ENCODE measurements at places on chromosomes 2 and 18.
A peak's percentile ranks its signal among the peaks of the same experiment; 100 is the strongest.

DNA sequence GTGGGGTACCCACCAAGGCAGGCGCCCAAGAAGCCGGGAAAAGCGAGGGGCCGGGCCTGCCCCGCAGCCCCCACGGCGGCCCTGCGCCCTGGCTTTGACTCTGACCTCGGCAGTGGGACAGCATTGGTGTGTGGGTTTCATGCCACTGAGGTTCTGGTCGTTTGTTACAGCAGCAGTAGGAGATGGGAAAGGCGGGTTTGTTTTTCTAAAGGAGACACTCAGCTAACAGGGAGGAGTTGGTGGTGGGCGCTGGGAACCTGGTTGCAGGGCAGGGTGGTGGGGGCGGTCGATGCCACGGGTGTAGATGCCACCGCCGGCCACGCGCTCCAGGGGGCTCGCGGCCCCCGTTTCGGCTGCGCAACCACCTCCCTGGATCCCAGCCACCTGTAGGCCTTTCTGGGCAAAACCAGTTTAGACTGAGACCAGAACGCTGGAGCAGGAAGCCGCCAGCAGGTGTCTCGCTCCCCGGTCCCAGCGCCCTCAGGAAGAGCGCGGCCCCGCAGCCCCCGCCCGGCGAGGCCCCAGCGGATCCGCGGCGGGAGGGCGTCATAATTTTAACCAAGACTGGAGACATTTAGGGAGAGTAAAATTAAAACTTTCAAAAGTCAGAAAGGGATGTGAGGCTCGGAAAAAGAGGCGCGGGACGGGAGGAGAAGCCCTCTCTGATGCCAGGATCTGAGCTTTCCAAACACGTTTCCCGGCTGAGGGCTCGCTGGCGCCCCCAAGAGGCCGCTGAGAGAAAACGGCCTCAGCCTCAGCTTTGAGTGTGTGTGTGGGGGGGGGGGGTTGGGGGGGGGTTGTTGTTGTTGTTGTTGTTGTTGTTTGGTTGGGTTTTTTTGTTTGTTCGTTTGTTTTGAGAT is 17.4 kb downstream of the CIDEA start:
- peak; percentile 76 for DNase-seq

- DNase-seq: no peak
Observed at GRCh38 chr2:219041252-219041651, at the start of gene CFAP65. CFAP65 (minus strand) TSS chr2:219041516; CDS start chr2:219039048, 2,468 bp downstream.

DNA sequence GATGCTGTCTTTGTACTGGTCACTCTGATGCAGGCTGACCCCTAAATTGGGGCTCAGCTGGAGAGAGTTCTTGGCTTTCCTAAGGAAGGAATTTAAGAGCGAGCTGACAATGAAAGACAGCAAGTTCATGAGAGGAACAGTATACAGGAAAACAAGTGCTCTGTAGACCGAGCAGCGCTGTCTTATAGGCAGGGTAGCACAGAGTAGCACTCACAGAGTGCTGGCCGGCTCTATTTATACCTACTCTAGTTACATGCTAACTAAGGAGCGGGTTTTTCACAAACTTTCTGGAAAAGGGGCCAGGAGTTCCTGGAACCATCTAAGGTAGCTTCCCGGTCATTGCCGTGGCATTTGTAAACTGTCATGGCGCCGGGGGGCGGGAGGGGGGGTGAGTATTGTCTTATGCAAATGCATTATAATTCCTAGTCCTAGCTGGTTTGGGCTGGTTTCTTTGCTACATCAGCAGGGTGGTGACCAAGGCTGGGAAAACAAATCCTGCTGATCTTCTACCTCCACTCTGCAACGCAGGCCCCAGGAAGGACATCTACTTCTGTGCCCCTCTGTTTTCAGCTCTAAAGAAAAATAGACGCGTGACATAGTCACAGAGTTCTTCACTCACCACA is 31.6 kb upstream of the MAP3K20 start:
- DNase-seq: no peak

- no peak for DNase-seq
Observed at GRCh38 chr2:126893606-126894005, 5.1 kb upstream of the TEX51 start.

- no peak for DNase-seq
Observed at GRCh38 chr2:147500819-147501395, 343.9 kb upstream of the ACVR2A start.

- no peak for DNase-seq
Observed at GRCh38 chr2:144481666-144482065, 38.3 kb downstream of the ZEB2 start.

- no peak for DNase-seq
Observed at GRCh38 chr2:185942855-185943254, 204.3 kb downstream of the FSIP2 start.

DNA sequence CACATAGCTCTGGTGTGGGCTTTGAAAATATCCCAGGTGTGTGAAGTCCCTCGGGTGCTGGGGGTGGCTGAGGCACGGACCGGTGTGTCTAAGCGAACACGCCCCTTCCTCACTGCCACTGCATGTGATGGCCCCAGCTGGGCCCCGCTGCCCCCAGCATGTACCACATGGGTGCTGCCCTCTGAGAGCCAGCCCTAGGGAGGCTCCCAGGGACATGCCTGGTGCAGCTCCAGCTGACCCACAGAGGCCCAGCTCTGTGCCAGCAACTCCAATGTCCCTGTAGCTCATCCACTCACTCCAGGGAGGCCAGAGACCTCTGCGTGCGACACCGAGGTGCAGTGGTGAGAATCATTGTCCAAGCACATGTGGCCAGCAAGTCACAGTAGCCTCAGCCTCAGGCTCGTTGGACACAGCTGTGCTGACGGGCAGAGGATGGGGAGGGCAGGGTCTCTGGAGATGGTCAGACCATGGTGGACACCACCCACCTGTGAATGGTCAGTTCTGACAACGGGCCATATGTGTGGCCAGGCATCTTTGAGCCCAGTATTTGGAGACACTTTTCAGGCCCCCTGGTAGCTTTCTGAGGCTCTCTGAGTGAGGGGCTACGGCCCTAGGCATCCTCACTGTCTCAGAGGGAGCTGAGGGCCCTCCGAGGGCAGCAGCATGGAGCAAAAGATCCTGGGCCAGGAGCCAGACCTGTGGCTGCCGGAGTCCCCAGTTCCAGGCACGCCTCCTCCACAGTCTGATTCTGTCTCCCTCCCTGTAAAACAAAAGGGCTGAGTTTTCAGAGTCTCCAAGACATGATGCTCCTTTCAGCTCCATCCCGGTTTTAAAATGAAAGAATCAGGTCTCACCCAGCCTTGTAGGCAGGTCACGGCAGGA is 220.7 kb downstream of the NDUFA10 start:
- DNase-seq: no peak

GRCh38 chr18:59207506-59207905 is 12.5 kb upstream of the GRP start:
- DNase-seq: no peak

DNA sequence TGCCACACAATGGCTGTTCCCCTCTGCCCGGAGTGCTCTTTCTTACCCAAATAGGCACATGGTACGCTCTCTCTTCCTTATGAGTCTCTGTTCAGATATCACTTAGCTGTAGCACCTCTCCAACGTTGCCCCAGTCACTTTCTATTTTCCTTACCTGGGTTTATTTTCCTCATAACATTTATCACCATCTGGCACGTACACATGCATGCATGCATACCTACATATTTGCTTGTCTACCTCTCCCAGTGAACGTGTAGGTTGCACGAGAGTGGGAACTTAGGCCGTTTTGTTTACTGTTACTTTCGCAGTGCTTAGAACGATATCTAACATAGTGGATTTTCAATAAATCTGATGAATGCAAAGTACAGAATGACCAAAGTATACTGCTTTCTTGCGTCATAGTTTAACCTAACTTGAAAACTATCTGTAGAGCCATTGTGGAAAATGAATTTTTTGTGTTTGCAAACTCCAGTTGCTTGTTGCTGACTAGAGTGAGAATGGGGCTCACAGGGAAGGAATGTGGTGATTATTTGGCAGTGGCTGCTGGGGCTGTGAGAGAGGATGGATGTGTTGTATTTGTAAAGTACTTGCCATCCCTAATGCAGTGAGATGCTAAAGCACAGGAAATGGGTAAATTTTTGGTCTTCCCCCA is 47.1 kb downstream of the ACSL3 start:
- DNase-seq: no peak

GRCh38 chr2:55668956-55669355 is 24.7 kb downstream of the PNPT1 start:
- DNase-seq: no peak

DNA sequence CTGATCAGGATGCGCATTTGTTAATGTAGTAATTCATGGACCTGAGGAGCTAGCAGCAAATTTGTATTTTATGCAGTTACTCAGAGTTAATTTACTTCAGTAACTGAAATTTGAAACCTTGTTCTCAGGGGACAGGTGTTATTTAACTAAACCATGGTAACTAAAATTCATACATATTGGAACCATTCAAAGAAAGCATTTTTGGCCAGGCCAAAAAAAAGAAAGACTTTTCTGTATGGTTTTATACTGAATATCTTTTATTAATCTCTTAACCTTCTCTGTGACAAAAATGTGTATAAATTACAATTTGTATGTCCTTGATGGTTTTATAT is 4.4 kb upstream of the KLHL23 start:
- no peak for DNase-seq

DNA sequence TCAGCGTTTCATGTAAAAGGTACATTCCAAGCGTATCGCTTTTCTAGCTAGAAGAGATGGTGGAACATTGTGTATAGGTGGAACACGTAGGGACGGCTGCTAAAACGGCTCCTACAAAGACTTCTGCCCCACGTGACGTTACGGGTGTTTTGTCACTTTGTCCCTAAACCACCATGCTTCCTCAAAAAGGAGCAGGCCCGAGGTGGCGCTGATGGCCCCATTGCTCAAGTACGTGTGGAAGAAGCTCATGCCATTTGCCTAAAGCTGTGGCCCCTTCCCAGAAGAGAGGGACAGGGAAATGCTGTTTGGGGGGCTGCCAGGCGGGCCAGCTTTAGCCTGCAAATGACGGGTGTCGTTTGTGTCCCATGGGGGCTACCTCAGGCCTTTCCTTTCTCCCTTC is 72.7 kb downstream of the TMEM247 start:
- no peak for DNase-seq

GRCh38 chr2:112793449-112793978 is 9.2 kb upstream of the IL1A start:
- DNase-seq: peak; percentile 77

DNA sequence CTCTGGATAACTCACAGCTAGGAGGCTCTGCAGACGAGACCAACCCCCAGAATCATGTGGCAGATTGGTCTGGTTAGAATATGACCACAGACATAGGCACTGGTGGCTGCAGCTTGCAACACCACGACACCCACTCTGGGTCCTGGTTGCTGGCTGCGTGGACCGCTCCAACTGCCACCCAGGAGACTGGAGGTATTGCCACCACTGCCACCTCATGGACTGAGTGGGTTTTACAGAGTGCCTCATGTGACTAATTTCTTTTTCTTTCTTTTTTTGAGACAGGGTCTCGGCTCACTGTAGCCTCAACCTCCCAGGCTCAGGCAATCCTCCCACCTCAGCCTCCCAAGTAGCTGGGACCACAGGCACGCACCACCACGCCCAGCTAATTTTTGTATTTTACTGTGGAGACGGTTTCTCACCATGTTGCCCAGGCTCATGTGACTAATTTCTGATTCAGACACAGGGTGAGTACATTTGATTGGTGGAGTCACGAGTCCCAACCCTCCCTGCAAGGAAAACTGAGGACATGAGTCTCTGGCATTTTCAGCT is 29.9 kb upstream of the NT5DC4 start:
- peak; percentile 98 for DNase-seq

DNA sequence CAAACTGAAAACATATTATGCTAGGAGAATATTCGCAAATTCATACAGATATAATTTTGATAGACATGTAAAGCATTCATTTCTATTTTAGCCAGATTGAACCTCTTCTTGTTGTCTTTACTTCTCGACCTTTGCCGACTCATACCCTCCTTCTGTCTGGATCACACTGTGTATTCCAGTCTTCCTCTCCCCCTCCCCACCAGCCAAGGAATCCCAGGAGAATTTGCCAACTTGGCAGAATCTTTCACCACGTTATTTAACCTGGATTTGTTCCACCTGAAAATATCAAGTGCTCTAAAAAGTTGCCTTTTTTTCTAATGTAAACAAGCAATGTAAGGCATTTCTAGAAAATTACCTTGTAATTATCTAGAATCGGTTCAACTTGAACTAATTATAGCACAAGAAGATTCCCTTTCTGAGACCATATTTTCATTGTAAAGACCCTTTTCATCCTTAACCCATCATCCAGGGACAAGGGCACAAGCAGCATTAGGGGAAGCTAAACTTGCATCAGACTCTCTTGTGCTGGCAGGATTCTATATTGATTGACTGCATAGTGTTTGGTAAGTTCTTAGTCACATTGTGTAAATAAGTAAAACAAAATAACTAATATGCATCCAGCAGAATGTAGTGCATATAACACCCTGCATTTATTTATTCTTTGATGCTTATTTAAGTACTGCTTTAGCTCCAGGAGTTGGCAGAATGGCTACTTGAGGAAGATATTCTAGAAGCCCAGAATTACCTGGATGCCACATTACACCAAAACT is 1328.7 kb upstream of the NXPH2 start:
- DNase-seq: no peak

DNA sequence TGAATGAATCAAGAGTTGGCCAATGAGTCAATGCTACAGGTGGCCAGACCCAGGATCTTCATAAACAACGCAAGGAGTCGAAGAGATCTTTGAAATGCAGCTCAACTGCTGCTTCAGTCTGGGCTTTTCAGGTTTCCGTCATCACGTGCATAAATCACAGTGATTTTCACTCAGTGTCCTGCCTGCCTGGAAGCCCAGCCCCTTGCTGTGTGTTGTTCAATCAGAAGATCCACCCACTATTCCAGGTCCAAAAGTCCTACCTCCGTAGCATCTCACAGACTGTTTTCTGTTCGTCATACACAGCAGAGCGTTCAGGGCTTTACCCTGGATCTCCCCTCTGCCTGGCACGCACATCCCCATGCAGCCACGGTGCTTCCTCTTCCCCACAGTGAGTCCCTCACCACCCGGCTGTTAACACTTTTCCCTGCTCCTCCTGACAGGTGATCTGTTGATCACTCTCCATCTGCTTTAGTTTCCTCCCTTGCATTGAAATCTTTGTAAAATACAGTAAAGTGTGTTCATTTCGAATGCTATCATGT is 216.3 kb downstream of the MYT1L start:
- no peak for DNase-seq

GRCh38 chr2:180442860-180443644 is 436.0 kb upstream of the CWC22 start:
- DNase-seq: no peak

DNA sequence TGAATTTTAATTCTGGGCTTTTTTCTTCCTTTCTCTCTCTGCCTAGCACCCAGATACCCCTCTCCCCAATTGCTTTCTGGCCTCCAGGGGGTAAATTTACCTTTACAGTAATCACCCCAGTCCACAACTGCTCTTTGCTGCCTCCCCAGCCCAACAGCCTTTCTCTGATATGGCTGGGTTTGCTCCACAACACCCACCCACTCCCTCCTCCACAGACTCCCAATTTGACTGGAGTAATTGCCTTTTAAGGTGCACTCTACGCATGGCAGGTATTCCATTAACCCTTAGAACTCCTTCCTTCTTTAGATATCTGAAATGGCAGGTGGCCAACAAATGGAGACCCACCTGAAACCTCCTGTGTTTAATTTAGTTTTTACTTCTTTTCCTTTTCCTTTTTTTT is 3.6 kb downstream of the CELF4 start:
- DNase-seq: no peak

GRCh38 chr2:36411962-36412444 is 56.4 kb downstream of the CRIM1 start:
- no peak for DNase-seq

All from NB4 (cell line).